ENCODE measurements at places on chromosomes 5 and 9.

- no peak for DNase-seq
These were observed 42.3 kb upstream of the OR2K2 start for GRCh38 chr9:111372297-111372696.

DNA sequence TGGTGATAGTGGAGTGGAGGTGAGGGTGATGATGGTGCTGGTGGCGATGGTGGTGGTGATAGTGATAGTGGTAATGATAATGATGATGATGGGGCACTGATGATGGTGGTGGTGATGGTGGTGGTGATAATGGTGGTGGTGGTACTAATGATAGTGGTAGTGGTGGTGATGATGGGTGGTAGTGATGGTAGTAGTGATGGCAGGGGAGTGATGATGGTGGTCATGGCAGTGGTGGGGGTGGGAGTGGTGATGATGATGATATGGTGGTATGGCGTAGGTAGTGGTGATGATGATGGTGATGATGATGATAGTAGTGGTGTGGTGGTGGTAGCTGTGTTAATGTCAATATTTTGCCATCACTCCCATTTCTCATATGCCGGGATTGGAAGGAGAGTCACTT lies 44.5 kb upstream of the ORM1 start:
- no peak for DNase-seq

GRCh38 chr5:163660486-163660885 lies 155.1 kb downstream of the MAT2B start:
- DNase-seq, result no peak

GRCh38 chr9:30140407-30140806 lies 2244.0 kb upstream of the ACO1 start:
- DNase-seq, result no peak

DNA sequence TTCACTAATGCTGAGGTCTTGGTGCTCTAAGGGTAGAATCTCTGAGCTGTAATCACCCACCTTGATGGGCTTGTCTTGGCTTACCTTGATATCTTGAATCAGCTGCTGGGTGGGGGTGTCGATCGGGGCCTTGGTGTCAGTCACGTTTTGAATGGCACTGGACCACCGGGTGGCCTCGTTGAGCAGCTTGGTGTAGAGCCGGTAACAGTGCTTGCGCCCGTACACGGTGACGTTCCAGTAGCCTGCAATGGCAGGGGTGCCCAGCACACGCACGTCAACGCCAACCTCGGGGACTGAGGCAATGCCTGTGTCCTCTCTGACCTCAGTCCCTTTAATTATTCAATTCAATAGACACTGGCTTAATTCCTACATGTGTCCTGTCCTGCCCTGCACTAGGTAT lies 63.1 kb upstream of the RETREG1 start:
- no peak for DNase-seq

DNA sequence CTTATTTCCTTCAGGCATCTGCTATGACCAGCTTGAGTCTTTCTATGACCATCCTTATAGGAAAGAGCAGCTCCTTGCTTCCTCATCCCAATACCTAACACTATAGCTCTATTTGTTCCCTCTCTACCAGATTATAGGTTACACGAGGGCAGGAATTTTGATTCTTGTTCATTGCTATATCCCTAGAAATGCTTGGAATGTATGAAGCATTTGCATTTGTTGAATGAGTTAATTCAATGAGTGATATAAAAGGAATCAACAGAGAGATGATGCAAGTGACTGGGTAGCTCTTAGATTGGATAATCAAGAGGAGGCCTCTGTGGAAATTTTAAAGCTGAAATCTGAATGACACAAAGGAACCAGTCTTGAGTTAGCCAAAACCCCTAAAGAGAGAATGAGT lies 13.9 kb downstream of the ZCCHC9 start:
- DNase-seq, result no peak

GRCh38 chr9:16441791-16442190 lies 428.7 kb downstream of the BNC2 start:
- no peak for DNase-seq

DNA sequence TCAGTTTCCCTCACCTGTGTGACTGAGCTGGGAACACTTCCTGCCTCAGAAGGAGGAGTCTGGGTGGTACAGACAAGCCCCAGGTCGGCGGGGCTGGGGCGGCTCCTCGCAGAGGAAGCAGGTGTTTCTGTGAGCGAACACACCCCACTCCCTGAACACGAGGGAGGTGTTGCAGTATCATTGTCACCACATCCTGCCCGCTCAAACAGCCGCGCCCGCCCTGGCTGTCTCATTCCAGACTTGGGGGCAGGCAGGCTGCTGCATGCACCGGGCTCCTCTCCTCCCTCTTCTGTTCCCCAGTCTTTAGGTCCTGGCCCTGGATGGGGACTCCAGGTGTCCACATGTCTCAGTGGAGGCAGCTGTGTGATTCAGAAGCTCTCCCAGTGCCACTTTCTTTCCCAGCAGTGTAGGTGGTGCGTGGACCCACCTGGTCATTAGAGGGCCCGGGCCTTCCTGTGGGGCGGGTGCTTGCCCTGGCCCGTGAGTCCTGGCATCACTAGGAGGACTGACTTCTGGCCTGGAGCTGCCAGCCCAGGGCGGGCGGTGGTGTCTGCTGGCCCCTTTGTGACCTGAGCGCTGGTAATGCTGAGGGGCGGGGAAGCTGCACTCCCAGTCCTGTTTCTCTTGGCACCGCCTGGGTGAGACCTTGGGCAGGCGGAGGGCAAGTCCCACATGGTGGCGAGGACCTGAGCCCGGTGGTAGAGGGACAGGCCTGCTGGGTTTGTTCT lies 18.3 kb upstream of the PHYHD1 start:
- DNase-seq, result no peak

- no peak for DNase-seq
These were observed 106.8 kb downstream of the MAPKAP1 start for GRCh38 chr9:125600194-125600593.

DNA sequence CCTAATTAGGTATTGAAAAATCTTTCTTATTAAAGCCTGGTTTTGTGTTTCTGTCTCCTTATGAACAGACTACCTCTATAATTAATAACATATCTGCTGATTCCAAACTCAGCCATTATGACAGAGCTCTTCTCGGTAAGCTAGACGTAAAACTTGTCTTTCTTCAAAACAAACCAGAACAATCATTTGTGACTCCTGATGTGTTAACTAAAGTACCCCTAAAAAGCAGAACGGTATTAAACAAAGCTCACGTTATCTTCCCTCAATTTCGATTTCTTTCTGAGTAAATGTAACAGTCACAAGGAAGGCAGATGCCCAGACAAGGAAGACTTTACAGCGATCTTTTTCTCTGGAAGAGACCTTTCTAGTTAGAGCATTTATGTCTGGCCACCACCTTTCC lies 1.8 kb downstream of the SEMA5A start:
- no peak for DNase-seq

DNA sequence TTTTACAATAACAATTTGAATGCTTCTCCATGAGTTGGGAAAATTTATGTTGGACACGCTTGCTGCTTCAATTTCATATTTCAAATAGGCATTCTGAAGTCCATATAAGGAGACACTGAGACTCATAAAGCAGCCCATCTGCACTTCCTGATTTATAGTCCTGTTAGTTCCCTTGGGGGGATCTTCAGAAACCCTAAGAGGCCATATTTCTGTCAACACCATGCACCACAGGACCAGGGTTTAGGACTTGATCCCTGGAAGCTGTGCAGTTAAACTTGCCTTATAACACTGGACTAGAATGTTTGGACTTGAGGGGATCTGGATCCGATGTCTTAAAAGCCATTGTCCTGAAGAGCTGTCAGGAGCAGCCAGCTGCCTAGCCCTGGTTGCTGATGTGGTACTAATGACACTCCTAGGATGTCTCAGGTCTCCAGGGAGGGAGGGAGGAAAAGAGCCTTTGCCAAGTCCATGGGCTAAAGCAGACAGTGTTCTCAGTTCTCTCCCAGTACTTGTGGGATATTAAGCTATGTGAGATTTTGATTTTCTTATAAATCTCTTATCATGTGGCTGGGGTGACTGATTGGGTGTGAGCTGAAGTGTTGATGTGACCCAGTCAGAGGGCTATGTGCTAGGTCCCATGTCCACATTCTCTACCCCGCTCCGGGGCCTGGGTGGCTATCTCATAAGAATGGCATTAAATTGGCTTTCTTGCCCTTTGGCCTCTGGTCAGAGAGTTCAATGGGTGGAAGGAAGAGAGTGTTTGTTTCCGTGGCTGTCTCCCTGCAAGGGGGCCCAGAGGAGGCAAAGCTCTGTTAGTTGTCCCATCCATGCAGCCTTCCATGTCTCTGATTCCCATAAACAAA lies 399.8 kb downstream of the OSTF1 start:
- no peak for DNase-seq
